ENCODE measurements at places on chromosomes 4 and X.

- DNase-seq = no peak
These were observed 59.8 kb downstream of the ABCB7 start for GRCh38 chrX:75096331-75096730.

GRCh38 chrX:47091149-47091775, 13.0 kb downstream of the RGN start:
- DNase-seq = peak; percentile 17

GRCh38 chr4:73127839-73128453, 58.4 kb upstream of the COX18 start:
- DNase-seq = peak; percentile 13

GRCh38 chrX:101407167-101407747, 468 bp downstream of the GLA start:
- no peak for DNase-seq

DNA sequence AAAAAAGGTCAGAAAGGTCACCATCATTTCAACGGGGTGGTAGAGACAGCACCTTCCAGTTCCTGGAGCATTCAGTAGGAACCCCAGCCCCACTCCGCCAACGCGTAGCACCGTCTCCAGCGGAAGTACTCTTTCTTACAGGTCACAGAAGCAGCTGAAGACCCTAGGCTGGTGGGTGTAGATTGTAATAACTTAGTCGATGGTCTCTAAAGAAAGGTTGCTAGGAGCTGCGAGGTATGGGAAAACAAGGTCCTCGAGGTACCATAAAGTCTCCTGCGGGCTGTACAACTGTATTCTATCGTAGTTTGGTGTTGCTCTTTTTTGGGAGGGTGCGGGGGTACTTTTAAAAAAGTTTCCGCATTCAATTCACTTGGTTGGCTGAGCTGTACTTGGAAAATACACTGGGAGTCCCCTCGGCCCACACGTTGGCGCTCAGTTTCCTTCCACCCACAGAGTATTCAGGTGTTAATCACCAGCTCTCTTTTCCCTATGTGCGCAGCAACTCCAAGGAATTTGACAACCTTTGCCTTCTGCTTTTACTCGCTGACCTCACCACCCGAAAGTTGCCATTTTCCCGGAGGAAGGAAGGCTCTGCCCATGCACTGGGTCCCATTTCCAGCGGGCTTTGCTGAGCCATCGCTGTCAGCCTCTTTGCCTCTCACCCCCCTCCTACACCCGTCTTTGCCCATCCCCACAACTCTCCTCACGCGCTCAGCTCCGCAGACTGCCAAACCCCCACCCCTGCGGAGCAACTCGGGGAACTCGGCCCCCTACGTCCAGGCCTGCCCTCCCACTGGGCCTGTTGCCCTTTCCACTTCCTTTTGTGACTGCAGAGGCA, 4.8 kb upstream of the SOX3 start:
- DNase-seq = no peak

GRCh38 chr4:151267822-151268535, 9.0 kb upstream of the PRSS48 start:
- no peak for DNase-seq

GRCh38 chrX:152886716-152887115, 11.2 kb upstream of the ZNF185 start:
- no peak for DNase-seq

- DNase-seq = no peak
These were observed 59.8 kb downstream of the ZNF711 start for GRCh38 chrX:85303544-85303943.

- no peak for DNase-seq
These were observed 10.2 kb upstream of the YIPF6 start for GRCh38 chrX:68488657-68489056.

GRCh38 chr4:57154191-57154590, 44.0 kb upstream of the IGFBP7 start:
- peak; percentile 50 for DNase-seq

DNA sequence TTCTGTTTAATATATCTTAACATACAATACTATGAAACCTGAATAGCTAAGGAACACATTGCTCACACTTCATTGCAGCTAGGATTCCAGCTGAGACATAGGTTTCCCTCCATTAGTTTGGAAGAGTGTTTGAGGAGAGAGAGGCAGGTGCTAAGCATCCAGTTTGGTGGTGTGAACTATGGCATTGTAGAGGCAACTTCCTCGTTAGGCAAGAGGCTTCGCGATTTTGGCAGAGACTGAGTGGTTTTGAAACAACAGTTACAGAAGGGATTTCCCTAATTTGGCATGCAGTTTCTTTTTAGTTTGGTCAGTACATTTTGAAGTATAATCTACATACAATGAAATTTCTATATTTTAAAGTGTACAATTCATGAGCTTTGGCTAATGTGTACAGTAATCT, 117.1 kb upstream of the BMP3 start:
- no peak for DNase-seq

GRCh38 chrX:106415276-106415895, 196.4 kb upstream of the RADX start:
- DNase-seq = peak; percentile 3

DNA sequence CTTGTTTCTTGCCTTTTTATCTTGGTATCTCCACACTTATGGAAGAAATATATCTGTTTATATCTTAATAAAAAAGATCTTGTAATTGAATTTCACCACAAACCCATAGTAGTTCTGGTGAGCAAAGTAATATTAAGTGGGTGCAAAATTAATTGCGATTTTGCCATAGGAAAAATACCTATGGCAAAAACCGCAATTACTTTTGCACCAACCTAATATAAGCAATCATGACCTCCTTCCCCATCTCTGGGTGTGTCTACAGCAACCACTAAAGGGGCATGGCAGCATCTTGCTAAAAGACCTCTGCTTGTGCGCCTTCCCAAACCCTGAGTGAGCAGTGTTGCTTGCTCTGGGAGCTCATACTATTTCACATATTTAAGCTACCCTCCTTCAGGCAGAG, 124.2 kb upstream of the GUCY1A1 start:
- no peak for DNase-seq

GRCh38 chrX:19867411-19867732, 20.0 kb downstream of the SH3KBP1 start:
- peak; percentile 63 for DNase-seq

- no peak for DNase-seq
These were observed 1060.5 kb upstream of the INTU start for GRCh38 chr4:126572264-126572663.

GRCh38 chr4:169089004-169089403, 78.9 kb upstream of the CBR4 start:
- no peak for DNase-seq

DNA sequence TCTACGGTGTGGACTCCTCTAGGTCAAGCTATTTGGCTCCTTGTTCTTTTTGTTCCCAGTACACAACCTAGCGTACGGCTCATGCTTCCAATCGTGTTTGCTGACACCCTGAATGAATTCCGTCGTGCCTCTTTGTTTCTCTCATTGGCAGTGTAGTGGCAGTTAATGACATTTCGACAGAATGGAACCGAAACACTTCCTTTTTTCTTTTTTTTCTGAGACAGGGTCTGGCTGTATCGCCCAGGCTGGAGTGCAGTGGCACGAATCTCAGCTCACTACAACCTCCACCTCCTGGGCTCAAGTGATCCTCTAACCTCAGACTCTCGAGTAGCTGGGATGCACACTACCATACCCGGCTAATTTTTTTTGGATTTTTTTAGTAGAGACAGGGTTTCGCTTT, 113.3 kb upstream of the ATP6AP2 start:
- no peak for DNase-seq

DNA sequence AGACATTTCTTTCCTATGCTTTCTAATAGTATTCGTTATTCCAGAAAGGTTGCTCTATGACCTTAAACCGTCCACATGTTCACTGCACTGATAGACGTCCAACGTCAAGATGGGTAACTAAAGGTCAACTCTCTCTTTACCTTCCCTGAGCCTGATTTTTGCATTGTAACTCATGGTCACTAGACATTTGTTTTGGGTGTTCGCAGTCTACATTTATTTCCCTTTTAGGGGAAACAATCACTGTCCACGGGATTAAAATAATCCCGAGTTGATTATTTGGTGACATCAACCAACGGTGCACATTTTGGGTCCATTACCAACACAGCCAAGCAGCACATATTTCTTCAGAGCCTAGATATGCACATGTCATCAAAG, 540 bp upstream of the HADH start:
- DNase-seq = no peak

GRCh38 chrX:136589966-136590365, 58.0 kb downstream of the VGLL1 start:
- DNase-seq = no peak
